HFFc6 (cell line): ENCODE measurements at places on chromosomes 5 and 9. TPM values are rescaled to one million over a fixed set of nuclear protein-coding genes. Genes with fewer than 3 reads are reported as not detected.

- no peak overlapping the region for H3K4me3 ChIP-seq
- no peak overlapping the region for H3K27ac ChIP-seq
- peaks cover 19% of the 10 kb centered on the region for H3K36me3 ChIP-seq
These were observed 32.2 kb downstream of the ANKS6 start for GRCh38 chr9:98763986-98764745.

DNA sequence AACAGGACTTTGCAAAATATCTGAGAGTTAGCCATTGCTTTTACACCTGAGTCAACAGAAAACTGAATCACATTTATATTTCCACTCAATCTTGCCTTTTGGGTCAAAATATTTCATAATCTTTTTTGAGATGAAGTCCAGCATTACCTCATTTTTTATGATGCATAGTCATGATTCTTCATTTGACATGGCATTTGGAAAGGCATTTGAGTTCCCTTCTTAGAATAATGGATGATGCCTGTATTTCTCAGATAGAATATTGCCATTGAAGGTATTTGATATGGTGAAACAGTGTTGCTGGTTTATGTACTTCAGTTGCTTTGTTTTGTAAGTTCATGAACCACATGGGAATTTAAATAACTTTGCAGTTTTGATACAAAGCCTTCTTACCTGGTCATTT, 180.4 kb downstream of the PRR16 start:
- H3K4me1 ChIP-seq, result peaks cover 18% of the 10 kb centered on the region
- H3K27me3 ChIP-seq, result peaks cover 1% of the 10 kb centered on the region; the same call in 1 of the 2 replicates
- H3K36me3 ChIP-seq, result peaks cover 18% of the 10 kb centered on the region
- no peak for DNase-seq
- H3K4me3 ChIP-seq, result no peak overlapping the region
- no peak overlapping the region for H3K27ac ChIP-seq

DNA sequence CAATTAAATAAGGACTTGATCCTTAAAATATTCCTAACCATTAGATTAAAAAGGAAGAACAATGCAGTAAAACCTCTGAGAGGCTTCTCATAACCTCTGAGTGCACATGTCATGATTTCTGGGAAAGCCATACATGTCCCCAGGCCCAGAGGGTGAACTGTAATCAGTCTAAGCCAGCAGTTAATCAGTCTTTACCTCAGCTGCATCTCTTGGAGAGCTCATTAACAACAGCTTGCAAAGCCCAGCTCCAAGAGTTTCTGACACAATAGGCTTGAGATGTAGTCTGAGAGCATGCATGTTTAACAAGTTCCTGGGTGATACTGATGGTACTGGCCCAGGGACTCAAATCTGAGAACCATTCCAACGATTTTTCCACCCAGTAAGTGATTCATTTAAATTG, 392.1 kb downstream of the DNAH5 start:
- H3K36me3 ChIP-seq, result no peaks in the 10 kb centered on the region
- no peak overlapping the region for H3K27ac ChIP-seq
- H3K4me1 ChIP-seq, result no peaks in the 10 kb centered on the region
- no peak for DNase-seq
- peaks cover 2% of the 10 kb centered on the region for H3K27me3 ChIP-seq

GRCh38 chr5:60507687-60508086, 192.3 kb downstream of the DEPDC1B start:
- no peaks in the 10 kb centered on the region; the same call in 1 of the 2 replicates for H3K27me3 ChIP-seq
- H3K4me3 ChIP-seq, result no peak overlapping the region
- DNase-seq, result no peak
- no peaks in the 10 kb centered on the region for H3K4me1 ChIP-seq
- no peaks in the 10 kb centered on the region for H3K36me3 ChIP-seq

GRCh38 chr9:137052998-137053943, 590 bp downstream of the ENTPD2 start:
- H3K4me3 ChIP-seq, result no peak overlapping the region
- no peak overlapping the region for H3K27ac ChIP-seq
- H3K27me3 ChIP-seq, result peaks cover 17% of the 10 kb centered on the region
- H3K36me3 ChIP-seq, result no peaks in the 10 kb centered on the region

DNA sequence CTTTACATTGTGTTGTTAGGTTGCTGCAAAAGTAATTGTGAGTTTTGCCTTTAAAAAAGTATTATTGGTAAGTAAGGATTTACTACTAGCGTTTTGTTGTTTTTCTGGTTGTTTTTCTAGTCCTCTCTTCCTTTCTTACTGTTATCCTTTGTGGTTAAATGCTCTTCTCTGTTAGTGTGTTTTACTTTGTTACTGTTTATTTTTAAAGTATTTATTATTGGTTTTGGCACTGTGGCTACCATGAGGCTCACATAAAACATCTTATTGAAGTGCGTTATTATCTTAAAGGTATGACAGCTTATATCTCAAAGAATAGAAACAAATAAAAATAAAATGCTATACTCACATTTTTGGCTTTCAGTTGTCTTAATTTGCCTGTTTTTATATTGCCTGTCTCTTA, 17.6 kb downstream of the DMXL1 start:
- no peaks in the 10 kb centered on the region for H3K27me3 ChIP-seq
- no peak overlapping the region for H3K27ac ChIP-seq
- no peak for DNase-seq
- H3K36me3 ChIP-seq, result no peaks in the 10 kb centered on the region; the same call in none of the 2 replicates
- H3K4me1 ChIP-seq, result no peaks in the 10 kb centered on the region

DNA sequence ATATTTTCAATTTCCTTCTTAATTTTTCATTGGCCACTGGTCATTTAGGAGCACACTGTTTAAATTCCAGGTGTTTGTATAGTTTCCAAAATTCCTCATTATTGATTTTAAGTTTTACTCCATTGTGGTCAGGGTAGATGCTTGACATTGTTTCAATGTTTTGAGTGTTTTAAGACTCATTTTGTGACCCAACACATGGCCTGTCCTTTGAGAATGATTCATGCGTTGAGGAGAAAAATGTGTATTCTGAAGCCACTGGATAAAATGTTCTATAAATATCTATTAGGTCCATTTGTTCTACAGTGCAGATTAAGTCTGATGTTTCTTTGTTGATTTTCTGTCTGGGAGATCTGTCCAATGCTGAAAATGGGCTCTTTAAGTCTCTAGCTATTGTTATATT, 24.4 kb upstream of the FNIP1 start:
- no peak overlapping the region for H3K27ac ChIP-seq
- no peak overlapping the region for H3K4me3 ChIP-seq
- H3K27me3 ChIP-seq, result peaks cover 4% of the 10 kb centered on the region; the same call in 1 of the 2 replicates
- DNase-seq, result peak; percentile 2

GRCh38 chr9:133853331-133853730, 115.2 kb upstream of the SARDH start:
- peaks cover 3% of the 10 kb centered on the region for H3K27me3 ChIP-seq
- no peak for DNase-seq
- H3K27ac ChIP-seq, result no peak overlapping the region
- H3K36me3 ChIP-seq, result no peaks in the 10 kb centered on the region

- DNase-seq, result no peak
- H3K4me1 ChIP-seq, result no peaks in the 10 kb centered on the region
- no peaks in the 10 kb centered on the region for H3K36me3 ChIP-seq
These were observed 2.3 kb upstream of the CYFIP2 start for GRCh38 chr5:157263496-157264090.

DNA sequence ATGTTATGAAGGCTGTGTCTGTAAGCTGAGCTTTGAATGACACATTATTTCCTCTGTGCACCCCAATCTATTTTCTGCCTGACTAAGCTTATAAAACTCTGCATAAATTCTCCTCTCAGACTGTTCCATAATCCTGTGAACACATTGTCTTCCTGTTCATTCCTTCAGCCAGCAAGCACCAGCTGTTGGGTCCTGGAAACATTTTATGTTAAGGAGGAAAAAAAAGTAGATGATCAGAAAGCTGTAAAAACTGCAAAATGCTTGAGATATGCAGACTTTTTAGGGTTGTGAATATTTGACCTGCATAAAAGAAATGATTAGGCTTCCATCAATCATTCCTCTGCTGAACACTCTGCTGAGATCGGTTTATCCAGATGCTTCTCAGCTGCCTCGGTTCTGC, 1246.0 kb upstream of the DMAC1 start:
- no peak overlapping the region for H3K4me3 ChIP-seq
- no peaks in the 10 kb centered on the region for H3K36me3 ChIP-seq
- DNase-seq, result no peak

DNA sequence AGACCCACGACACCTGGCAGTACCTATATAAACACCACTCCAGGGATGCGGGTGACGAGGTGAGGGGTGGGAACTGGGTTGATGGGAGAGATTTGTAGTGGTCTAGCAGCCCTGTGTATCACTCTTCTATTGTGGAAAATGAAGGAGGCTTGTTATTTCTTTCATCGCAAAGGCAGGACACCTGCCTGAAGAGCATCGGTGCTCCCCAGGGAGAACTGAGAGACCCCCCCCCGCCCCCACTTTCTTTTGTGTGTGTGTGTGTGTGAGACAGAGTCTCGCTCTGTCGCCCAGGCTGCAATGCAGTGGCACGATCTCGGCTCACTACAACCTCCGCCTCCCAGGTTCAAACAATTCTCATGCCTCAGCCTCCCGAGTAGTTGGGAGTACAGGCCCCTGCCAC, 8.3 kb upstream of the WDR5 start:
- peaks cover 13% of the 10 kb centered on the region for H3K27me3 ChIP-seq
- H3K36me3 ChIP-seq, result no peaks in the 10 kb centered on the region

DNA sequence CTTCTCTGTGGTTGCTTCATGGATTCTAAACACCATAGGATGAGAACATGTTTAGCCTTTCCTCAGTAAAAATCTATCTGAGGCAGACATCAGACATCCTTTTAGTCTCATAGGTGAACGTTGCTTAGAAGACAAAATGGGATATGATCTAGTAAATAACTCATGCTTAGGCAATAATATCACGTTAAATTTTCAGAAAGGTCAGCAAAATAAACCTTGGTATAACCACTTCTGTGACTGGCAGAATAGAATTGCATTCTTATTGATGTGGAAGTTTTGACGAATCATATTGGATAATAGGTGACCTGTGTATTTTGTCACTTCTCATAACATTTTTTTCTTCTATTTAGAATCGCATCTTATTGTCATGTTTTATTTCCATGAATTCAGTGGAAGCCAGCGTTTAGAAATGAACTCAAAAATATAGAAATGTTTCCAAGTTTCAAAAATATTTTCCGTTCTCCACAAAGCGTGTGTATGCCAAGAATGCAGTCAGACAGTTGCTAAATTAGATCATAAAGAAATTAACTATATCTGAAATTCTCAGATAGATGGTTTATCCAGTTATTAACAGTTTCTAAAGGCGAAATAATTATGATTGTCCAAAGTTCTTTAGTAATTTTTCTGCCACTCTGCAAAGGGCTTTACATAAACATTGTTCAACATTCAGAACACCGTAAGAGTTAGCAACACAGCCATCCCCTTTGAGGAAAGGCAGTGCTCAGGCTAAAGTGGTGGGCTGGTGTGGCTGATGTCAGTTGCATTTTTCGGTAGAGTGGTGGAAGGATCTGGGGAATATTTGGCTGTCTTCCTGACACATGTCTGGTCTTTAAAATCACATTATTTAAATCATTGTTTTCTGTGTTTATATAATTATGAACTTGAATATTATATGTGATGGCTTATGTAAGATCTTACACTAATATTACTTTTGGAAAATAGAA, 827.2 kb downstream of the MTRR start:
- H3K27ac ChIP-seq, result no peak overlapping the region
- peaks cover 3% of the 10 kb centered on the region for H3K27me3 ChIP-seq
- H3K36me3 ChIP-seq, result no peaks in the 10 kb centered on the region
- 0 out of 2 replicates have a peak, but pooled peaks cover 10% of the 10 kb centered on the region for H3K4me1 ChIP-seq

- H3K27ac ChIP-seq, result peak overlapping the region; percentile 95
- DNase-seq, result peak; percentile 70
- peak overlapping the region; percentile 68 for H3K4me3 ChIP-seq
- no peaks in the 10 kb centered on the region for H3K36me3 ChIP-seq
- H3K27me3 ChIP-seq, result no peaks in the 10 kb centered on the region; the same call in 1 of the 2 replicates
- H3K4me1 ChIP-seq, result peaks cover 77% of the 10 kb centered on the region
These were observed 7.5 kb upstream of the ANKRD33B start for GRCh38 chr5:10556289-10556807.

DNA sequence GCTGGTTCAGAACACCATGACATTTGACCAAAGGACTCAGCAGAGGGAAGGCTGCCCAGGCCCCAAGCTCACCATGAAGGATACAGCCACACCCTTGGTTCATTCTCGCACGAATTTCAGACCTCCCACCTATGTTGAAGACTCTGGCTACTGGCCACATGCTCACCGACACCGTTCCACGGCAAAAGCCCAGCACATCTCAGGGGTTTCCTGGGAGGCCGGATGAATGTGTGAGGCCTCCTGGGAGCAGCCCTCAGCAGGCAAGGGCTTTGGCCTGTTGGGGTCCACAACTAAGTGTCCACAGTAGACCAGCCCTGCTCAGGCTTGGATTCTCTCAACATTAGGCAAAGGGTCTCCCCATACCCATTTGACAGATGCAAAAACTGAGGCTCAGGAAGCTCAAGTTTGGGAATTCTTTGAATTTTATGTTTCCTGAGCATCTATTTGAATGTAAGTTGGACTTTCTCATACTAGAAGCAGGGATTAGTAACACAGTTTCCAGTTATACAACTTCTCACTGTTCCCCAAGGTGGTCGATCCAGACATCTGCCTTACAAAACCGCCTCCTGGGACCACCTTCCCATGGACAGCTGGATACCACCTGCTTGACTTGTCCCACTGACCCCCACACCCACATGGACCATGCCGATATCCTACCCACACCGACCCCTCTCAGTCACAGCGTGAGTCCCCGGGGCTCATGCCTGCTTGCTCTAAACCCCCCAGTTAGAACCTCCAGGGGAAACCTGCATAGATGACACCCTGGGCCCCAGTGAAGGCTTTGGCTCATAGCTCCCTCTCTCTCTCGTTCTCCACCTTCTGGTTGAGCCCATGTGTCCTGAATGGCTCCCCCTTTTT, 27.9 kb downstream of the CCT5 start:
- no peaks in the 10 kb centered on the region for H3K4me1 ChIP-seq
- peaks cover 8% of the 10 kb centered on the region; the same call in 1 of the 2 replicates for H3K36me3 ChIP-seq
- no peaks in the 10 kb centered on the region; the same call in 1 of the 2 replicates for H3K27me3 ChIP-seq
- no peak overlapping the region for H3K27ac ChIP-seq

GRCh38 chr5:175027390-175027789, 303.0 kb downstream of the MSX2 start:
- H3K27me3 ChIP-seq, result no peaks in the 10 kb centered on the region; the same call in 1 of the 2 replicates
- peaks cover 4% of the 10 kb centered on the region; the same call in 1 of the 2 replicates for H3K36me3 ChIP-seq
- H3K4me1 ChIP-seq, result no peaks in the 10 kb centered on the region
- no peak overlapping the region for H3K4me3 ChIP-seq
- no peak overlapping the region for H3K27ac ChIP-seq

GRCh38 chr9:123964761-123965160, 34.8 kb upstream of the DENND1A start:
- no peaks in the 10 kb centered on the region for H3K36me3 ChIP-seq
- no peaks in the 10 kb centered on the region for H3K4me1 ChIP-seq
- DNase-seq, result no peak
- no peak overlapping the region for H3K4me3 ChIP-seq
- peaks cover 52% of the 10 kb centered on the region for H3K27me3 ChIP-seq
- H3K27ac ChIP-seq, result no peak overlapping the region

GRM6 gene
- total RNA-seq, result not detected in 2 replicates

HRCT1 gene
- 3.7 and 4.0 TPM in 2 replicates for total RNA-seq

F2R gene
- 47.0 to 67.8 TPM (median 56.6 TPM) in 3 replicates for total RNA-seq

TARS1 gene
- total RNA-seq, result 173 to 204 TPM (median 178 TPM) in 3 replicates
